ENCODE measurements at places on chromosomes 2 and 18.

- peak; percentile 88 for DNase-seq
These were observed 13.9 kb upstream of the UGP2 start for GRCh38 chr2:63827749-63828148.

GRCh38 chr2:8966123-8966908, 37.2 kb downstream of the MBOAT2 start:
- no peak for DNase-seq

- no peak for DNase-seq
These were observed 2.7 kb downstream of the TNS1 start for GRCh38 chr2:218000136-218000535.

DNA sequence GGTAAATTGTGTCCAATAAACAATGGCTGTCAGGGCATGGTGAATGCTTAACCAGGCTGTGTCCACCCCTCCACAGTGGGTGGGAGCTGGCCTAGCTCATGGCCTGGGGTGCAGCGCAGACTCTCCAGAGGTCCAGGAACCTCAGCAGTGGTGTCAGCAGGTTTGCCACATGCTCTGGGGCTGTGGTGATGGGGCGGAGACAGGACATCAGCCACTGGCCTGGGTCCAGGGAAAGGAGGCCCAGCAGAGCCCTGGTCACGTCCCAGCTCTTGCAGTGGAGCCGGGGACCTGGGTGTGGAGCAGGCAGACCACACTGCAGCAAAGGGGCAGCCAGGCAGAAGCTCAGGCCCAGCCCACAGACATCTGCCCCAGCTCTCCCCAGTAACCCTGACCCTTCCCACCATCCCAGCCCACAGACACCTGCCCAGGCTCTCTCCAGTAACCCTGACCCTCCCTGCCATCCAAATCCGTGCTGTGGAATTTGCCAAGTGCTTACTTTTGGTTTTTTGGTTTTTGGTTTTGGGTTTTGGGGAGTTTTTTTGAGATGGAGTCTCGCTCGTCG, 13.8 kb upstream of the KIF1A start:
- no peak for DNase-seq

DNA sequence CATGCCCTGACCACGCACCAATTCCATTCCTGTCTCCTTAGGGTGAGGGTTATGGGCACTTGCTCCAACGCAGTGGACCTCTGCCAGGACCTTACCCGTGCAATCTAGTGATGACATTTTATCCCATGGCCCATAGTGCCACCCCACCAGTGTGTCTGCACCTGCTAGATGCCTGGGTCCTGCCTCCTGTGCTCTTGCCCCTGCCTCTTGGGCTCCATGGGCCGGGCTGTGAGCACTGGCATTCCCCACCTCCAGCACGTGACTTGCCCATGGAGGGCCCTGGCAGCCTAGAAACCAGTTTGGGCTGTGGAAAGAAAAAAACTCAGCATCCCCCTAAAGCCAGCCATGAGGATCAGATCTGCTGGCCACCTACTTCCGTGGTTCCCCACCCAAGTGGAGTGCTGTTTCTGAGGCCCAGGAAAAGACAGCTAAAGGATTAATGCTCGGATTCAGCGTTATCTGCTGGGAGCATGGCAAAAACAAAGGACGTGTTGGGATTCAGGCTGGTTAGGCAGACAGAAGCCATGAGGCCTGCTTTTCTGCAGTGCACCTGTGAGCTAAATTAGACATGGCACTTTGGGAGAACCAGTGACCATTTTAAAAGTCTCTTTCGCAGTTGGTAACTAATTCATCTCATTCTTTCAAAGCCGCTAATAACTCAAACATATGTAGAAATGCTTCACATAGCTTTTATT, 129.2 kb downstream of the ALPK2 start:
- DNase-seq, result no peak

DNA sequence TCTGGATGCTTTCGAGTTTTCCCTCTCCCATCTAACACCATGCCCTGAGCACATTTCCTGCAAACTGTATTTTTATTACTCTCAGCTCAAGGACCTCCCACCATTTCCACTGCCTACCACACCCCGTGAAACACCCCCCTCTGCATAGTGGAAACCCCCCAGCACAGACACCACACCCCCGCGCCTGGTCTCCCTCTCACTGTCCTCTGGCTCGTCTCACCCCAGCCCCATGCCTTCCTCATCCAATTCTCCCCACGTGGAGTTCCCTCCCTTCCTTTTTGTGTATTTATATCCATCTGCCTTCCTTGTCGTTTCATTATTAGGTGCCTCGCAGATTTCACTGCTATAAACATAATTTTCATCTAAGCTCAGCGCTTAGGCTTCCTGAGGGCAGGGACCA, 307.5 kb downstream of the CELF4 start:
- DNase-seq, result no peak

GRCh38 chr2:122078451-122078850, 323.0 kb downstream of the TSN start:
- DNase-seq, result no peak

DNA sequence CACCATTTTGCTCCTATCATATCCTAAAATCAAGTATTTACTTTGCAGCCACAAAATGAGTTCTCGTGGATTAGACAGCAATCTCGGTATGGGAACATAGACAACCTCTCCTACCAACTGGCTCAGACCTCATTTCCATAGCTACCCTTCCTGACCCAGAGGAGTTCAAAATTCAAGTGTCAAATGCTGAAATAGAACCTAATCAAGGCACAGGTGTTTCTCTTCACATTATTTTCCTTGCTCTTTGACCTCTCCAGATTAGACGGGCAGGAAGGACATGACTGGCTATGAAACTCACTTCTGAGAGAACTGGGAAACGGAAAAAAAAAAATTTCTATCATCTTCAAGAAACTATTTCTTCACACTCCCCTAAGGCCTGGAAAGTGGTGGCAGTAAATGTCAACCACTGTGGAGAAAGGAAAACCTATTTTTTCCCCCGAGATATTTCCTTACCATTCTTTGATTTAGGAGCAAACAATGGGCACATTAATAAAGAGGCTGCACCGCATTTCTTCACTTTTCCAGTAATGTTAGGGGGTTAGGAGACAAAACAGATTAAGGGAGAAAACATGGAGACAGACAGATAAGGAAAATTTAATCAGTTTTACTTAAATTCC, 63.6 kb upstream of the DTNB start:
- no peak for DNase-seq

DNA sequence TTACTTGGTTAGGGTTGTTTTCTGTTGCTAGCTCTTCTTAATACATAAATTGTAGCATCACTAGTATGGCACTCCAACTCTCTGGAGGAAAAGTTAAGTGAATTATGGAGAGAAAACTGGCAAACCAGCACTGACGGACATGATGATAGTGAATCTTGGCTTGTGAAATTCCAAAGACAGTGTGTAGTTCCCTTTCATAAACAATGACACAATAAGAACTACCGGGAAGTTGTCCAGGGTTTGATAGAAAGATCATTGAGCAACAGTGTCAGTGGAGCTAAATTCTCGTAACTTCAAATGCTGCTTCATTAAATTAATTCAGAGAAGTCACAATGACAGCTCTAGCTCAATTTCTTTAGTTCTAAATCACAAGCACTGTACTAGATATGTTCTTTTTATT, 66.5 kb downstream of the RIT2 start:
- DNase-seq, result no peak

DNA sequence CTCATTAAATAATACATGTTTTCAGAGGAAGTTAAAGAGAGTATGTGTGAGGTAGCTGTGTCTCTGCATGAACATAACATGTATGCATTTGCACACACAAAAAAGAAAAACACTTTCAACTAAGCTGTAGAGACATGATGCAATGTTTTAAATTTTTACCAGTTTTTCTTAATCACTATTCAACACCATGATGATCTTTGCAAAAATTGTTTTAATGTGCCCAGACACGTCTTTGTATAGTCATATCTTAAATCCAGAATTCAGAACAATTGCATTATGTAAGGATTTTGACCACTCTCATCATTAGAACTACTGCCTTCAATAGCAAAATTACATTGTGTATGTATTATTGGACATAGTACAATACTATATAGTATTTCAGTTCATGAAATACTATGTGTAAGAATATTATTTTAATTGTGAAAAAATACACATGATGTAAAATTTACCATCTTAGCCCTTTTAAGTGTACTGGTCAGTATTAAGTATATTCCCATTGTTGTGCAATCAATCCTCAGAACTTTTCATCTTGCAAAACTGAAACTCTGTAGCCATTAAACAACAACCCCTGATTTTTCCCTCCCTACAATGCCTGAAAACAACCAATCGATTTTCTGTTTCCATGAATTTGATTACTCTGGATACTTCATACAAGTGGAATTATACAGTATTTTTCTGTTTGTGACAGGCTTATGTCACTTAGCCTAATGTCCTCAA, 104.5 kb upstream of the ACVR2A start:
- DNase-seq, result no peak

- no peak for DNase-seq
These were observed 12.4 kb downstream of the RALB start for GRCh38 chr2:120265006-120265405.

GRCh38 chr2:147006736-147007141, 838.1 kb upstream of the ACVR2A start:
- no peak for DNase-seq

GRCh38 chr18:78630356-78630755, 349.3 kb upstream of the SALL3 start:
- no peak for DNase-seq

DNA sequence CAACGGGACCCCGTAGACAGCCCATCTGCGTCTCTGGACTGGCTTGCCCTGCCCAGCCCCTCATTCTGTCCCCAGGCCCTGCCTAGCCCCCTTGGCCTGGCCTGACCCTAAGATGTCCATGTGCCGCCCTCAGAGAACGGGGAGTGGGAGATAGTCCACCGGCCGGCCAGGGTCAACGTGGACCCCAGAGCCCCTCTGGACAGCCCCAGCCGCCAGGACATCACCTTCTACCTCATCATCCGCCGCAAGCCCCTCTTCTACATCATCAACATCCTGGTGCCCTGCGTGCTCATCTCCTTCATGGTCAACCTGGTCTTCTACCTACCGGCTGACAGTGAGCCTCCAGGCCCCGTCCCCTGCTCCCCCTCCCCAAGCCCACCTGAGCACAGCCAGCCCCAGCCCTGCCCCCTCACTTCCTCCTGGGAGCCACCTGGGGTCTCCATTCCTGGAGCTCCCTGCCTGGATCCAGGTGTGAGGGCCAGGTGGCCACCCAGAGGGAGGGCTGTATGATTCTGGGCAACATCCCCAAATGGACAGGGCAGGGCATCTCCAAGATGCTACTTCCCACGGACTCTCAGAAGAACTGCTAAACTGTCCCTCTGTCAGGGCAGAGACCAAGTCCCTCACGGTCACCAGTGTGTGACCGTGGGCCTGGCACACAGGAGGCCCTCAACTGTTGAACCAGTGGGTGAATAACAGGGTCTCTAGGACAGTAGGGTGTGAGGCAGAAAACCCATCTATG, 4.0 kb downstream of the CHRND start:
- DNase-seq, result no peak

GRCh38 chr2:174020926-174021662, 55.9 kb upstream of the SP3 start:
- DNase-seq, result no peak
